ENCODE measurements at places on chromosomes 1 and 21. TPM values are rescaled to one million over a fixed set of nuclear protein-coding genes. Genes with fewer than 3 reads are reported as not detected.

CASP9 gene
- 5.6 TPM for total RNA-seq

CD247 gene
- total RNA-seq: 252 TPM

CLCA1 gene
- total RNA-seq: 0.14 TPM

SLC6A17 gene
- under 0.01 TPM for total RNA-seq

ATP5PB gene
- 522 TPM for total RNA-seq

DNA sequence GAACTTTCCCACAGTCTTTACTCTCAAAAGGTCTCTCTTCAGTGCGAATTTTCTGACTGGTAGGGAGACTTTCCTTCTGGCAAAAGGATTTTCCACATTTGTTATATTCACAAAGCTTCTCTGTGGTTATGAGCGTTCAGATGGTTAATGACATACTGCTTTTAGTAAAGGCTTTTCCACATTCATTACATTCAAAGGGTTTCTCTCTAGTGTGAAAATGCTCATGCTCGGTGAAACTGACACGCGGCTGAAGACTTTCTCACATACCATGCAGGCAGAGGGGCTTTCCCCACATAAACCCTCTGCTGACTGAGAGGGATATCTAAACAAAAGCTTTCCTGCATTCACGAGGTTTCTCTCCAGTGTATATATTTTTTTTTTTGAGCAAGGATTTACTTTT, 9.9 kb upstream of the KLF18 start:
- DNase-seq: no peak

DNA sequence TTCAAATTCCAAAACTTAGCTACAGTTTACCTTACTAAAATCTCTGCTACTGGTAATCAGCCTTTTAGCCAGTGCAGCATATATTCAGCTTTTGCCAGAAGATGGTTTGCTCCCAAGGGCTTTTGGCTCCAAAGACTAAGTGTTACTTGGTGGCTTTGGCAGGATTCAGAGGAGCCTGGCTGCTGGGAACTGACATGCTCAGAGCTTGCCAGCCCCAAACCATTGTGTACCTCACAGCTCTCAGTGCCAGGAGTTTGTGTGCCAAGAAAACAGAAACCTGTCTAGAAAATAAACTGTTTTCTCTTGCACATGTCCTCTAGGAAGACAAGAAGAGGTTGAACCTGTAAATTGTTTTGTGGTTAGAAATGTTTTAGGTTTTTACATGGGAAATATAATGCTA, 315.9 kb downstream of the ST6GALNAC3 start:
- DNase-seq: no peak

GRCh38 chr1:42993502-42994136, 35.0 kb upstream of the SLC2A1 start:
- DNase-seq: peak; percentile 35
